ENCODE measurements at places on chromosomes 16 and 17.

DNA sequence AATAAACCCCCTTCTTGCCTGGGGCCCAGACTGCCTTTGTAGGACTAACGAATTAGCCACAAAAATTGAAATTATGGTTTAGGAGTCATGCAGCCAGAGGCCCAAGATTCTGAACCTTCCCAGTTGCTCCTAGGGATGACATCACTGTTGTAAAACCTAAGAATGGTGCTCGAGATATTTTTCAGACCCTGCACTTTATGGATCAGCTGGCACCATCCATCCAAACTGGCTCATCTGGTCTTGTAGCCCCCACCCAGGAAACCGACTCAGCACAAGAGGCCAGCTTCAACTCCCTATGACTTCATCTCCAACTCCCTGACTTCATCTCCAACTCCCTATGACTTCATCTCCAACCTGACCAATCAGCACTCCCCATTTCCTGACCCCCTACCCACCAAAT is 10.9 kb upstream of the EVPL start:
- no peak for DNase-seq

DNA sequence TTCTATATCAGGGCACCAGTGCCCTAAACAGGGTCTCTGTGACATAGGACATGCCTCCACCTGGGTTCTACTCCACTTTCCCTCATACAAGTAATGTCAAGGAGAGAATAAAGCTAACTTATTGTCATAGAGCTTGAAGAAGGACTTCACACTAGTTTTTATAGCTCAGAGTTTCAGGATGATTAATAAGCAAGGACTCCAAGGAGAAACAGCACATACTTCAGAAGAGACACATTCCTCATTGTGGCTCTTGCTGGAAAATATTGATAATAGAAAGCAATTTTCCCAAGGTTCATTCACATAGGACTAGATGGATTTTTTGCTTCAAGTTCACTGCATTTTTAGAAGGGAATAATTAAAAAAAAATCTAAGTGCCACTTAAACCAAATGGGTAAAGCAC is 133.3 kb downstream of the CA10 start:
- DNase-seq: no peak

DNA sequence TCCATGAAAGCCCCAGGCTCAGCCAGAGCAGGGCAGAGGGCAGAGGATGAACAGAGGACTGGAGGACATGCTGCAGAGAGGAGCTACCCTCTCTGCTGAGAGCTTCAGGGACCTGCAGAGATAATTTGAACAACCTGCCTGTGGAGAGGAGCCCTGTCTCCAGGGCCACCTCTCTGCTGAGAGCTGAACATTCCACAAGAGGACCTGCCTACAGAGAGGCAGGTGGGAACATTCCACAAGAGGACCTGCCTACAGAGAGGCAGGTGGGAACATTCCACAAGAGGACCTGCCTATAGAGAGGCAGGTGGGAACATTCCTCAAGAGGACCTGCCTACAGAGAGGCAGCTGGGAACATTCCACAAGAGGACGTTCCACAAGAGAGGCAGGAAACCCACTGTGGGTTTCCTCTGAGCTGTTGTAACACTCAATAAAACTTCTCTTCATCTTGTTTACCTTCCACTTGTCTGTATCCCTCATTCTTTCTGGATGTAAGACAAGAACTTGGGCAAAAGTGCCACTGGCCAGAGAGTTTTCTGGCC is 551.9 kb upstream of the CA10 start:
- no peak for DNase-seq

GRCh38 chr17:52383493-52384100 is 225.1 kb upstream of the CA10 start:
- DNase-seq: peak; percentile 12

DNA sequence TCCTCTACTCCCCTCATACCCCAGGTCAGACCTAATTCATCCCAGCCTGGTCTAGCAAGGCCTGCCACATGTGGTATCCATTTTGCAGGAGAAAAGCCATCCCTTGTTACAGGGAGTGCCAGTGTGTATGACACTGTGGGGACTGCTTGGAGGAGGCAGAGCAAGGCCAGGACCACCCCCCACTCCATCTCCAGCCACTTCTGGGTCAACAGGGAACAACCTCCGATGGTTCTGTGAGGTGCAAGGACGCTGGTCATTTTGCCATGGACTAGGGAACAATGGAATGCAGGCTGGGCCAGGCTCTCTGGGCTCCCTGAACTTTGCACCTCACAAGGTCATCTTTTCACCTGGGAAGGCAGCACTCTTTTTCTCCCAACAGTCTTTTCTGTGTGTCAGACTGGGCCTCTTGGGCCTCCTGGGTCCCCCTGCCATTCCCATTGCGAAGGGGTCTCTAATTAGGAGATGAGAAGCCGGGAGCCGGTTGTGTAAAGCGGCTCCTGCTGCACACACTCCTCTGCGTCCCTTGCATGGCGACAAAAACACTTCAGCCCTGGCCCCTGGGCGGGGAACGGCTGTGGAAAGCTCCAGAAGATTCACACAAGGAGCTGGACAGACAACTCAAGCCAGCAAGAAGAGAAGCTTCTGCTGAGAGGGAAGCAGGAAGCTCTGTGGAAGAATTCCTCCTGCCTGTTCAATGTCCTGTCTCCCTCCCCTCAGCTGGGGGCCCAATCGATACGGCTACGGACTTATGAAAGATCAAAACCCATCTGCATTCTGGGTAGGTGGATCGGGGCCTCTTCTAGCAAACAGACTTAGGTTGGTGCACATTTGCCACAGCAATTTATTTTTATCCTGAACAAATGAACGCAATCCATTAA is 38.5 kb upstream of the MTSS2 start:
- DNase-seq: no peak

GRCh38 chr16:29321585-29321984 is 84.9 kb downstream of the NPIPB11 start:
- no peak for DNase-seq

GRCh38 chr16:70804734-70805169 is 3.8 kb upstream of the VAC14 start:
- DNase-seq: no peak

GRCh38 chr16:2236337-2237101 is at the start of gene DNASE1L2:
DNASE1L2 (plus strand) TSS chr16:2236444; CDS start chr16:2236817, 373 bp downstream.
- DNase-seq: no peak

- DNase-seq: no peak
Observed at GRCh38 chr17:55350825-55351205, 70.8 kb downstream of the MMD start.

DNA sequence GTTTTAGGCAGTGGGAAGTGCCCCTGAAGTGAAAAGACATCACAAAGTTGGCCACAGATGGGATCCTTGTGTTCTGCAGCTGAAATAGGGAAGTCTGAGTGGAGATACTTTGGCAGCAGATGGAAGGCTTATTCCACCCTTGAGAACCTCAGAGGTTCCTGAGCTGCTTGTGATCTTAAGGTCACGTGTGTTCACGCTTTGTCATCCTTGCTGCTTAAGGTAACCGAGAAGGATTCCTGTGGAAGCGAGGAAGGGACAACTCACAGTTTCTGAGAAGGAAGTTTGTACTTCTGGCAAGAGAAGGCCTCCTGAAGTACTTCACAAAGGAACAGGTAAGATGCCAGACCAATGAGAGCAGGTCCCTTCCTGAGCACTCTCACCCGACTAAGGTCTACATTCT is 12.2 kb downstream of the ADAP2 start:
- DNase-seq: no peak

- peak; percentile 2 for DNase-seq
Observed at GRCh38 chr17:40349895-40350688, 14.4 kb downstream of the GJD3 start.

- no peak for DNase-seq
Observed at GRCh38 chr16:576197-576822, 6.5 kb downstream of the PIGQ start.

GRCh38 chr16:54774768-54775167 is 155.9 kb upstream of the IRX5 start:
- no peak for DNase-seq

GRCh38 chr17:79332011-79332554 is 257.5 kb downstream of the ENGASE start:
- peak; percentile 89 for DNase-seq

DNA sequence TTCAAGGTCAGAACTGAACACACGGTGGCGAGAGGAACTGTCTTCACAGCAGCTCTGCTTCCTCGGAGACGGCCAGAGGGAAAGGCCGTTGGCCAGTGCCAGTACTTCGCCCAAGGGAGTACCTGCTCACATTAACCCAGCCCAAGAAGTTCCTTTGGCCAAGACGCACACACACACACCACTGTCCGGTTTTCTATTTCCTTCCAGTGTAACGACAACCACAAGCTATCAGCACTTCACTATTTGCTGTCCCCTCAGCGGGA is 744 bp upstream of the GGNBP2 start:
- DNase-seq: peak; percentile 32

- no peak for DNase-seq
Observed at GRCh38 chr16:82111944-82112343, 58.1 kb downstream of the MPHOSPH6 start.

- no peak for DNase-seq
Observed at GRCh38 chr17:2780256-2780655, 16.0 kb upstream of the RAP1GAP2 start.

All from NCI-H2171 treated with DMSO at 0.1 percent for 48 hours (cell line).